ENCODE measurements at places on chromosomes 12 and 14.

DNA sequence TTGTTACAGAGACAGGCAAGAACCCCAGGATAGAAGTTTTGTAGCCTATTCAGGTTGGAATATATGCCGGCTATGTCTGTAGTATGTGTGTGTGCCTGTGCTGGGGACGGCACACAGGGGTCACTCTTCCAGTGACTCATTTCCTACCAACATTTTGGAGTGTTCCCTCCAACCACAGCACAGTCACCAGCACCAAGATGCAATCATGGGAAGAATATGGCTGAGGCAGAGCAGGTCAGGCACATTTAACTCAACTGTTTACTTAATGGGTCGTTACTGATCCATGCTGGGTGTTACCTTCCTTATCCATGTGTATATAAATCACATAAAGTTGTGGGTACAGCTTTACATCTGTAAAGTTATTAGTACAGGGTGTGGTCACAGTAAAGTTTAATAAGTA is 178.3 kb downstream of the PRKD1 start:
- DNase-seq: no peak

DNA sequence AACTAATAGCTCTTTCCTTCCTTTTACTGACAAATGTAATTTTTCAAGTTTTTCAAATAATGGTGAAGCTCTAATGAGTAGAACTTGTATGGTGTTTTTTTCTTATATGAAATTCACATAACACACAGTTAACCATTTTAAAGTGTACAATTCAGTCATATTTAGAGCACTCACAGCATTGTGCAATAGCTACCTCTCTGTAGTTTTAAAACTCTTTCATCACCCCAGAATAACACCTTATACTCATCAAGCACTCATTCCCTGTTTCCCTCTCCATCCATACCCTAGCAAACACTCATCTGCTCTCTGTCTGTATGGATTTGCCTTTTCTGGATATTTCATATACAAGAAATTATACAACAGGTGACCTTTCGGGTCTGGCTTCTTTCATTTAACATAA is 207.9 kb upstream of the SLC38A2 start:
- DNase-seq: no peak

- no peak for DNase-seq
Measured at GRCh38 chr12:5965950-5966383, 20.9 kb upstream of the ANO2 start.

DNA sequence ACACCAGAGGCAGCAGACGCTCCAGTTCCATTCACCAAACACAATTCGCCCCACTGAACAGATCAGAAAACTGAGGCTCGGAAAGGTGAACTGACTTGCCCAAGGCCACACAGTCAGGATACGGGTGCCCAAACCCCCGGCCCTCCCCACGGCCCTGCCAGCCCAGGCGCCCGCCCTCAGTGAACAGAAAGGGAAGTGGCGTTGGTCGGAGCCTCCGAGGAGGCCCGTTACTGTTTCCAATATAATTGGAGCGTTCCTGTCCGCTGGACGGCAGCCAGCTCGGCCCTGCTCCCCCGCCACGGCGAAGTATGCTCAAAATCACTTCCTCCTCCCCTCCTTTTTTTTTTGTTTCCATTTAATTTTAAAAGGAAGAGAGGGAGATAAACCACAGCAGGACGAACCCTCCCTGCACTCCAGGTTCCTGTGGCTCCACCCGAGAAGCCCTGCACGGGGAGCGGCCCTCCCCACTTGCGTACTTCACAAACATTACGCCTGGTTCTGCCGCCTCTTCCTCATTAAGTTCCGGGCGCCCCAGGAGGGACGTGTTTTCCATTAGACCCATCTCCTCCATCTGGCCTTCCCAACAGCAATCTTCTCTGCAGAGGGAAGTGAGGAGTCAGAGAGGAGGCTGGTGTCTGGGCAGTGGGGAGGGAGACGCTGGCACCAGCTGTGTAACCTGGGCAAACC is 61.1 kb downstream of the NCOR2 start:
- DNase-seq: peak; percentile 84

- no peak for DNase-seq
Measured at GRCh38 chr12:48110691-48111311, 4.9 kb upstream of the SENP1 start.

DNA sequence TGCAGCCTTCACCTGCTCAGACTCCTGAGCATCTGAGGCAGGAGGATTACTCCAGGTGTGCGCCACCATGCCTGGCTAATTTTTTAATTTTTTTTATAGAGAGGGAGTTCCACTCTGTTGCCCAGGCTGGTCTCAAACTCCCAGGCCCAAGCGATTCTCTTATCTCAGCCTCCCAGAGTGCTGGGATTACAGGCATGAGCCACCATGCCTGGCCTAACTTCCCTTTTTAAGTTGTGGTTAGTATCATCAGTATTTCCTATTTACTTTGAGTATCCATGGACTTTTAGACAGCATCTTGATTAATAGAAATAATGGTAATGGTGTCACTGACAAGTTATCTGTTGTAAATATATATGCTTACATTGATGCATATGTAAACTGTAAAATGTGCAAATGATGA is 116.9 kb downstream of the FGD4 start:
- no peak for DNase-seq

GRCh38 chr12:128570191-128571065 is 253.3 kb downstream of the SLC15A4 start:
- DNase-seq: no peak

DNA sequence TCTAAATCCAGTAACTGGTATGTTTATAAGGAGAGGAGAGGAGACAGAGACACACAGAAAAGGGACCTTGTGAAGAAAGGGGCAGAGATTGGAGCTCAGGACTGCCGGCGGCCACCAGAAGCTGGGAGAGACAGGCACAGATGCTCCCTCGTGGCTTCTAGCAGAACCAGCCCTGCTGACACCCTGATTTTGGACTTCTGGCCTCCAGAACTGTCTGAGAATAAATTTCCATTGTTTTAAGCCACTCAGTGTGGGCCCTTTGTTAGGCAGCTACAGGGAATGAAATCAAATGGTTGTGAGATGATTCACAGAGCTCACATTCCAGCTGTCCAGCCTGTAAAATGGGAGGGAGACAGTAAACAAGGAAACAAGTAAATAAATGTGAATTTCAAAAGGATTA is 47.6 kb downstream of the TMEM132C start:
- DNase-seq: no peak

GRCh38 chr12:101746196-101746595 is 6.9 kb upstream of the SYCP3 start:
- no peak for DNase-seq

- DNase-seq: no peak
Measured at GRCh38 chr12:78746001-78746400, 118.6 kb upstream of the SYT1 start.

DNA sequence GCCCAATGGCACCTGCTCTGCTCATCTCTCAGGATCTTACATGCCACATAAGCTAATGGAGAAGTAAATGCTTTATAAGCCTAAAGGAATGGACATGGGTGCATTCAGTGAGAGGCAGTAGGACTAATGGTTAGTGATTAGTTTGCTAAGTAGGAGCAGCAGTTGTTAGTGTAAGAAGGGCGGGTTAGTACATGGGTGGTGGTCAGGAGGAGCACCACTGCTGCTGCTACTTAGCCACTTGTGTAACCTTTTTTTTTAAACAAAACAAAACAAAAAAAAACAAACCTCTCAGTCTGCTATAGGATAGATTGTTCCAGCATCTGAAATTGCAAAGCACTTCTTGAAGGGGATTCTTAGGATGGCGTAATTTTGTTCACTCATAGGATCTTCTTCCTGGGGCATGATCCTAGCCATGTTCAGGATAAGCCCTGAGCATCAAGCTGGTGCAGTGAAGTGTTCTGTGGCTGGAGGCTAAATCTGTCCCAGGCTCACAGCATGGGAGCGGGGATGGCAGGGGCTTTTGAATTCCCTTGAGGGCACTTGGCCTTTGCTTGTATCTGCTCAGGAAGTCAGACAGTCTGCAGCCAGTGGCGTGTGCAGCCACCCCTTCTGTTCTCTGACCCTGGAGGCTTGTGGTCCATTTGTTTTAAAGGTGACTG is 63.6 kb downstream of the CHST11 start:
- no peak for DNase-seq

- no peak for DNase-seq
Measured at GRCh38 chr14:105431256-105431655, 11.6 kb downstream of the MTA1 start.

DNA sequence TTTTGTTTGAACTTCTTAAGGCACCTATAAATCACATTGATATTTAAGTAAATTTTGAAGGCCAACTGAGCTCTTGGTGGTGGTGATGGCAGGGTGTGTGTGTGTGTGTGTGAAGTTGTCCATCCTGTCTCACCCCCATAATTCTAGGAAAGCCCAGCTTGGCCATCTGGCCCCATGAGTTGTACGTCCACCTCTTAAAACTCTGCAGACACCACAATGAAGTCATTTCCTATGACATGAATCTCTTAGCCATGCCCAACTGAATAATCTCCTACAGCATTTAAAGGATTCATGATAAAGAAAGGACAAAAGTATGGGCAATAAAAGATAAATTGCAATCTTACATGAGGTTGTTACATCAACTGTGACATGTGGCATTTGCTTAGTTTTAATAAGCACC is 123.4 kb downstream of the TTC7B start:
- no peak for DNase-seq

- DNase-seq: no peak
Measured at GRCh38 chr12:106019144-106019543, 119.6 kb downstream of the NUAK1 start.

- DNase-seq: no peak
Measured at GRCh38 chr14:100103250-100104005, 38.2 kb downstream of the EVL start.

DNA sequence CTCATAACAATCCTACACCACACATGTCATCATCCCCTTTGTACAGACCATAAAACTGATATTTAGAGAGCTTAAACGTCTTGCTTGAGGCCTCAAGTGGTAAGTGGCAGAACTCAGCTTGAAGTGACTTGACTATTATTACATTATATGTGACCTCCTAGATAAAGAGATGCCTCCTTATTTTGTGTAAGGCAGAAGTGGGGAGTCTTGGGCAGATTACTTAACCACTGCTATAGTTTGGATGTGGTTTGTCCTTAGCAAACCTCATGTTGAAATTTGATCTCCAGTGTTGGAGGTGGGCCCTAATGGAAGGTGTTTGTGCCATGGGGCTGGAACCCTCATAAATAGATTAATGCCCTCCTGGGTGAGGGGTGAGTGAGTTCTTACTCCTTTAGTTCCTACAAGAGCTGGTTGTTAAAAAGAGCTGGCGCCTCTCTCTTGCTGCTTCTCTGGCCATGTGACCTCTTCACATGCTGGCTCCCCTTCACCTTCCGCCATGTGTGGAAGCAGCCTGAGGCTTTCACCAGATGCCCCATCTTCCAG is 37.4 kb downstream of the RCOR1 start:
- DNase-seq: no peak

- DNase-seq: no peak
Measured at GRCh38 chr14:89401761-89402160, 15.3 kb downstream of the FOXN3 start.

GRCh38 chr12:64813723-64814122 is 10.7 kb upstream of the TBC1D30 start:
- DNase-seq: no peak

- DNase-seq: no peak
Measured at GRCh38 chr14:68583548-68584280, 209.2 kb downstream of the ZFP36L1 start.

DNA sequence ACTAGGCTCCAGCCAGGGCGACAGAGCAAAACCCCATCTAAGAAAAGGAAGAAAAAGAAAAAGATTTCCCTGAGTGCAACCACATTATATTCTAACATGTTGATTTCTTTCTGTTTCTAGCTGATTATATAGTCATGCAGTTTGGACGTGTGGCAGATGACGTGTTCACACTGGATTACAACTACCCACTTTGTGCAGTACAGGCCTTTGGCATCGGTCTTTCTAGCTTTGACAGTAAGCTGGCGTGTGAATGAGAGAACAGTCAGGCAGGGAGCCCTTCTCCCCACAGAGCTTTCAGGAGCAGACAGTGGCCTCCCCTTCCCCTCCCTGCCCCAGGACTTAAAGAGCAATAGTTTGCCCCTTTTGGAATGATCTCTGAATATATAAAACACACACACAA is 20.0 kb upstream of the TEAD4 start:
- no peak for DNase-seq

DNA sequence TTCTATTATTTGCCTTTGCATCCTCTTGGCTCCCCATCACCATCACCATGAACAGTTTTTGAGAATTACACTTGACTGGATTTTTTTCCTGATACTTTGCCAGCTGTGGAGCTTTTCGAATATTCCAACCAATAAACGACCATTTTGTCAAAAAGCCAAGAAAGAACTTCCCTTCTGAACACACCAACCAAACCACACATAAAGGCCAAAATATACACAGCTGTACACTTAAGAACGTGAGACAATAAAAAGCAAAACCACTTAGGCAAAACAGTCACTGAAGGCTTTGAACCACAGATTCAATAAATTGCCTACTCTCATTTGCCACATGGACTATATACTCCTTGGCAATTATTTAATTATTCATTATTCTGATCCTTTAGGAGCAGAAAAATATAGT is 1.1 kb downstream of the C14orf93 start:
- DNase-seq: no peak

DNA sequence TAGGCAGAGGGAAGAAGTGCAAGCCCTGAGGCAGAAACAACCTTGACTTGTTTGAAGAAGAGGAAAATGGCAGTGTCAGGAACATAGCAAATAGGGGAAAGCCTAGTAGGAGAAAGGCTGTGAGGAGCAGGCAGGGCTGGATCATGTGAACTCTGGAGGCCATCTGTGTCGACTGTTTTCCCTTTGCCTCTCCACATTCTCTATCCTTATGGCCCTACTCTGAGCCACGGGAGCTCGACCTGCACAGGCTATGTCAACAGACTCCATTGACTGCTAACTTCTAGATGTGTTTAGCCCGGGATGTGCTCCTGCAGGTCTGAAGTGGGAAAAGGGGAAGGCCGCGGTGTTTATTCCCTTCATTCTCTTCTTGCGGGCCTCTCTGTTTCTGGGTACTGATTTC is 35.2 kb downstream of the EGLN3 start:
- no peak for DNase-seq

DNA sequence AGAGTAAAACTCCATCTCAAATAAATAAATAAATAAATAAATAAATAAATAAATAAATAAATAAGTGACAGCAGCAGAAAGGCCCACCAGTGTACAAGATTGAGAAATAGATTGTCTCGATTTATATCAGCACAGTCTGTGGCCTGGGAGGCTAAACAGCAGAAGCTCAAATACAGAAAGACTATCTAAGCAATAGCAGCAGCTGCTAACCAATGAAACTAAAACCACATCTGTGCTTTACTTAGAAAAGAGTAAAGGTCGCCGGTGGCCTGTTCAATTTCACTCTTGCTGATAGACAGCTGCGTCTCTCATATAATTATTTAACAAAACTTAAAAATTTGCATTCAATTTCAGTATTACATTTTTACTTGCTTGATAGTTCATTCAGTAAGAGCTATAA is 325.7 kb downstream of the CEP128 start:
- no peak for DNase-seq

- DNase-seq: no peak
Measured at GRCh38 chr12:80157645-80158044, 58.3 kb downstream of the OTOGL start.

DNA sequence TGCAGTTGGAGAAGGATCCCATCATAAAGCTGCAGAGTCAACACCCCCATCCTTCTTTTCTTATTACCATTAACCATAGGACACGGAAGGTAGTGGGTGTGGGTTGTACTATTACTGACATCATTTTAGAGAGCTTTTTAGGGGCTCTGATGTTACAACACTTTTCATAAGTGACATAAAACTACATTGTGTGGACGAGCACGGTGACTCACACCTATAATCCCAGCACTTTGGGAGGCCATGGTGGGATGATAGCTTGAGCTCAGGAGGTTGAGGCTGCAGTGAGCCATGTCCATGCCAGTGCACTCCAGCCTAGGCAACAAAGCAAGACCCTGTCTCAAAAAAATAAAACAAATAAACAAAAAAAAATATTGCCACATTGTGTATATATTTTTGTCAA is 167.1 kb downstream of the DUSP6 start:
- no peak for DNase-seq

All from NCI-H1417 treated with DMSO at 0.1 percent for 48 hours (cell line).